ENCODE measurements at places on chromosomes 1 and 21. TPM values are rescaled to one million over a fixed set of nuclear protein-coding genes. Genes with fewer than 3 reads are reported as not detected.

- DNase-seq: no peak
These were observed 131.5 kb downstream of the CNIH3 start for GRCh38 chr1:224747578-224747977.

- DNase-seq: no peak
These were observed 415.6 kb upstream of the KAZN start for GRCh38 chr1:14182856-14183255.

DNA sequence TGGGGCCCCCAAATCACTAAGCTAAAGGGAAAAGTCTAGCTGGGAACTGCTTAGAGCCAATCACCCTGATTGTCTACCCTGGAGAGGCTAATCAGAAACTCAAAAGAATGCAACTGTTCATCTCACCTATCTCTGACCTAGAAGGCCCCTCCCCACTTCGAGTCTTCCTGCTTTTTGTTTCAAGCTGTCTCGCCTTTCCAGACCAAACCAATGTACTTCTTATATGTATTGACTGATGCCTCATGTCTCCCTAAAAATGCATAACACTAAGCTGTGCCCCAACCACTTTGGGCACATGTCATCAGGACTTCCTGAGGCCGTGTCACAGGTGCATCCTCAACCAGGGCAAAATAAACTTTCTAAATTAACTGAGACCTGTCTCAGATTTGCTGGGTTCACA is 209.5 kb downstream of the APP start:
- DNase-seq: no peak

DNA sequence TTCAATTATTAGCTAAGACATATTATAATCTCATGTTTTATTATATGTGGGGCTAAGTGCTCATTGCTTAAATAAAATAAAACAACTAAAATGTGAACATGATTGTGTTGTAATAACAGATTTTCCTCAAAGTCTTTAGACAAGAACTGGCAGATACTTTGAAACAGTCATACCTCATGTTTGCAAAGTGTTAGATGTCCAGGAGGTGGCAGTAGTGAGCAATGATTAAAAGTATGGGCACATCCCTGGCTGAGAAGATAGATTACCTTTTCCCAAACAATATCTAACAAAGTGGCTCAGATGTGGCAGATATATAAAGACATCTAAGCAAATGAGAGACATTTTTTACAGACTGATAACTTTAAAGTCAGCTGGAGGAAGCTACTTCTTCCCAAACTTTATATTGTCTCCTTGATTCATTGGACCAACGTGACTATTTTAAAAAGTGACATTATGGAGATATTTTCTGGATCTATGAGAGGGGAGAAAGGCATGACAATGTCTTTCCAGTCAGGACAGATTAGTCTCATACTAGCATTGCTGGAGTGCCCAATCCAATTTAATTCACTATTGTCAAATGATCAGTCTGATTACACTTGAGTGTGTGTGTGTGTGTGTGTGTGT is 269.8 kb downstream of the S1PR1 start:
- no peak for DNase-seq

DNA sequence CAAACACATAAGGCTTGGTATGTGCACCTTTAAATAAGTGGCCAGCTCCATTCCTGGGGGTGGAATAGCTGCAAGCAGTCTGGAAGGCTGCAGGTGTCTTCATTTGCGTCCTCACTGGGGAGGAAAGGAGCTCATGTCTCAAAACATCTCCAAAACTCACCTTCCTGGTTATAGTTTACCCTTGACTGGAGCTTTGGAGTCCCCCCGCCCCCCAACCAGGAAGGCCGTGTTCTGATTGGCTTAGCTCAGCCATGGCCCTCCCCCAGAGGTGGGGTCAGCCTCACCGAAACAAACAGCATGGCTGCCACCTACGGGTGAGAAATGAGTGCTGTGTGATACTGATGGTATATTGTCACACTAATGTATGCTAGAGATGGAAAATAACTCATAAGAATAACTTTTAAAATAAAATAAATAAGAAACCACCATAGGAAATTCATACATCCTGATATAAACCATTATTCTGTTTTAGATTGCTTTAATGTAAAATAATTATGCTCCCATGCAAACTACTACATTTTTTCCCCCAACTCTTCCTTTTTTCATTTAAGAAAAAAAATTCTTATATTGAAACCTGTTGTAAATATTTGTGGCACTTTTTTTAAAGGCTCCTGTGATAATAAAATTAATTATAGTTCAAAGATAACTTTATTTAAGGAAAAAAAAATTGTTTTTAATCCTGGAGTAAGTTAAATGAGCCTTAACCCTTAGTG is 90.8 kb downstream of the ZP4 start:
- DNase-seq: no peak

DNA sequence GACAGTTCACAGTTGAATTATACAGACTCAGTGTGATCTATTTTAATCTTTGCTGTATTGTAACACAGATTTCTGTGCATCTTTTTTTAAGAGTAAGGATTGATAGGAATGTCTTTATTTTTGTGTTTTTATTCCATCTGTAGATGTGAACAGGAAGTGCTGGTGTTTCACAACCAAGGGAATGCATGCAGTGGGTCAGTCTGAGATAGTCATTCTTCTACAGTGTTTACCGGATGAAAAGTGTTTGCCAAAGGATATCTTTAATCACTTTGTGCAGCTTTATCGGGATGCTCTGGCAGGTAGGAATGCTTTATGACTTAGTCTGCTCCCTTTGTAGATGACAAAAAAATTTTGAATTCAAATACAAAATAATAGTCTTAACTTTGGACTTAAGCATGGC is 84.5 kb downstream of the CC2D1B start:
- DNase-seq: no peak

GRCh38 chr1:112957133-112957812 is 1.3 kb upstream of the SLC16A1 start:
- peak; percentile 38 for DNase-seq

DNA sequence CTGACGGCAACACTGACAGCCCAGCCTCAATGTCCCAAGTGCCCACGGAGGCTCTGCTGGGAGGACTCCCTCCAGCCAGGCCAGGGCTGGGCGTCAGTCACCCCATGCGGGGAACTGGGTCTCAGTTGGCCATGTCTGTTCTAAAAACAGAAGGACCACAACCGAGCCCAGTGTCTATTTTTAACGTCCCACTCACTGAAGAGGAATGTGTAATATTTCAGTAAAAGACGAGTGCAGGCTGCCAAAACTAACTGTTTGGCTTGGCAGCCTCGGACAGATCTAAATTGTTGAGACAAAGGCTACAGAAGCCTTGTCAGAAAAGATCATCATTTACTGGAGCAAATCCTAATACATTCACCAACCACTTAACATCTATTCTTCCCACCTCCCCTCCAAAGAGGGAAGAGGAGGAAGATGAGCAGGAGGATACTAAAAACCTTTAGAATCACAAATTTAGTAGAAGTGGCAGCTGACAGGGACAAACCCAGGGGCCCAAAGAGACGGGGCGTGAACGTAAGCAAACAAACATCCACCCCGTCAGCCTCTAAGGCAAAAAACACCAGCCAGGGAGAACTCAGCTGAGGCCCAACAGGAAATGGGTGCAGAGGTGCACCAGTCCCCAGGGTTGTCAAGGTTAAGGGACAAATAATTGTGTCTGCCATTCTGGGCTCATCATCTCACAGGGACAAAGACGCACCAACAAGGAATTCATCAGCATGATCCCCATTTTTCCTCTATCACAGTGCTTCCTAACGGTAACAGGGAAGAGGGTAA is 18.7 kb downstream of the C1orf198 start:
- peak; percentile 80 for DNase-seq

DNA sequence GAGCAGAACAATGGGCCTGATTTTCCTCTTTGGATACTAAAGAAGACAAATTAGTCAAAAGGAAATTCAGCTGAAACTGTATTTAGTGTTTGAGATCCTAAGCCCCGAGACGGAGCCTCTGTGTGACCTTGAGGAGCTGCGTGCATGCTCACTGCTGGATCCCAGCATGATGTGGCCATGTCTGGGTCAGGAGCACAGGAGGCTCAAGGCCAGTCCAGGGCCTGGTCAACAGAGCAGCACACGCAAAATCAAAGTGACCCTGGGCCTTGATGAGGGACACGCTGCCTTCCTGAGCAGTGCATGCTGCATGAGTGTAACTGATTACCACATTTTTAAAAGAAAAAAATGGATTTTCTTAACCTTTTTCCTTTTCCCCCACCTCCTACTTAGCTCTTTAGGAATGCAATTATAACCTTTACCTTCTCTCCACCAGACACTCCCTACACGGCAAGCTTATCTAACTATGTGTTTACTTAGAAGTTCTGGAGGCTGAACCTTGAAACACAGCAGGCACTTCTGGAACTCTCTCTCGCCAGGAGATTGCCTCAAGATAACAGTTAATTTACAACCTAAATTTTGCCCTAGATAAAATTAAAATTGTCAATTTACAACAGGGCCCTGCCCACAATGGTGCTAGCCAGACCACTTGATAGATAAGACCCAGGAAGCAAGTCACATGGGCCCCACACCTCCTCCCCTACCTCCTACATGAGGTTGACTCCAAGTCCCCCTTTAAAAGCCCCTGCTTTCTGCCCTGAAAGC is 144.6 kb downstream of the LRIG2 start:
- DNase-seq: peak; percentile 73

GRCh38 chr1:154386643-154387352 is 18.3 kb upstream of the IL6R start:
- DNase-seq: no peak

DNA sequence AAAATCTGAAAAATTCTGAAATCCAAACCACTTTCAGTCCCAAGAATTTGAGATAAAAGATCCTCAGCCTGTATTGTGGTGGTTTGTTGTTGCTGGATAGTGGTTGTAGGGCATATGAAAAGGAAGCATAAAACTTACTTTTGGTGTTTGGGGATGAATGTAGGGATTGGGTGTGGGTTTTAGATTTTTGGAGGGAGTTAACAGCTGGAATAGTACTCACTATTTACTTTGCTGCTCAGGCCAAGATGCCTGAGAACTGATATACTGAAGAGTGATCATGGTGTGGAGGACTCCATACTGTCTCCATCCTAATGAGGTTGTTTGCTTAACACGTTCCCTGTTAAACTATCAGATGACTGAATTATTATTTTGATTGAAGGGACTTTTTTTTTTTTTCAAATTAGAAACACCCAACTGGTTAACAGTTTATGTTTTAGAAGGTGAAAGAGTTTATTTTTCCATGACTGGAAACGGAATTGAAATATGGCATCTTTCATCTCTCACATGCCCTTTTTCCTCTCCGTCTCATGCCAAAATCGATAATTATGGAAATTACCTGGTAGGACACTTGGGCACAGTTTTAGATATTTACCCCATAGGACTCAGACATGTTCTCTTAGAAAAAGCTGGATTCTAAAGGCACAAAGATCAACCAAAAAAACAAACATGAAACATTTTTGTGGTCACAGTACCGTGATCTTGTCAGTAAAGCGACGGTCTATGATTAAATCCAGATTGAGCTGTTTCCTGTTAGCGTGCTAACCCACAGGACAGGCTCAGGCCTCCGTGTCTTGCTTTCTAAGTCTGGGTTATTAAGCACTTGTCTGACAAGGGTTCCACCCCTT is 37.3 kb downstream of the RGL1 start:
- DNase-seq: no peak

DNA sequence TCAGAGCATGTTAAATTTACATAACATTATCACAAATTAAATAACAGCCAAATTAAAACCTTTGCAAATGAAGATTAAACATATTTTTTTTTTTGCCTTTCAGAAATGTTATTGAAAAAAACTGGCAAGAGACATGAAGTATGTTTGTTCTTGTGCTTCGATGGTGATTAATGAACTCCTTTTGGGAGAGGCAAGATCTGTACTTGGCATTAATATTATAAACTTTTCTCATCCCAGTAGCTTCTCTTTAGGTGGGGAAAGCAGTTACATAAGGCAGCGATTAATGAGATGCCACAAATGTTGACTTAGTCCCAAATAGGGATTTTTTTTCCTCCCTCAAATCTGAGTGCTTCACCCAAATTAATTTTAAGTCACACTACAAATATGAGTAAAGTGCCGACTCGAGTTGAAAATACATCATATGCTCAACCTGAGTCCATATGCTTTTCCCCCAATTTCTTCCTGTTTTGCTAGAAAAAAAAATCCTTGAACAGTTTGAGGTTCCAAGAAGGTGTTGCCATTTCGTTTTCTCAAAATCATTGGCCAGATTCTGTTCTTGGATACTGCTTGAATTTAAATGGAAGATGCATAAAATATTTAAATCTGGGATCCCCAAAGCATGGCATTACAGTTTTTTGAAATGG is 294.5 kb downstream of the VAV3 start:
- no peak for DNase-seq

DNA sequence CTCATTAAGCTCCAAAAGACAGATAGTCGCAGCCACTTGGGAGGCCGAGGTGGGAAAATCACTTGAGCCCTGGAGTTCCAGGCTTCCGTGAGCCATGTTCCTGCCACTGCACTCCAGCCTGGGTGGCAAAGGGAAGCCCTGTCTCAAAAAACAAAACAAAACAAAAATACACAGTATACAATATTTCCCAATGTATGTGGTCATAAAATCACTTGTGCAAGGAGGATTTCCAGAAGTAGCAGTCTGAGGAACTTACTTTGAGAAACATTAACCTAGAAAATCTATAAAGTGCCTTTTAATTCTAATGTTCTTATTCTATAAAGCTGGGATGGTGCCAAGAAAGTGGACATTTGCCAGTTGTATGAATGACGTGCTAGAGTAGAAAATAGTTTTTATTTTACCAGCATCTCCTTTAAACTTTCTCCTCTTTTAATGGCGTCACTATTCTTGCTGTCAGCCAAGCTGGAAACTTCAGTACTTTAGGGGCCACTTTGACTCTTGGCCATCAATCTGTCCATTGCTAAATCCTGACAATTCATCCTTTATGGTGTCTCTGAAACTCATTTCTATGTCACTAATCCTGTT is 22.5 kb downstream of the FAM177B start:
- no peak for DNase-seq

- no peak for DNase-seq
These were observed 24.4 kb upstream of the AHCYL1 start for GRCh38 chr1:109959974-109960744.

Gene IKBKE
- 2.6 TPM for total RNA-seq

Gene VWA1
- 11.1 TPM for total RNA-seq

Gene PDZK1
- 0.36 TPM for total RNA-seq

Gene GJB5
- not detected for total RNA-seq

Gene DNASE2B
- total RNA-seq: not detected

Gene TTLL7
- 14.2 TPM for total RNA-seq

Gene RIMS3
- total RNA-seq: 7.8 TPM

Gene G0S2
- total RNA-seq: 121 TPM

Gene CELA3A
- total RNA-seq: not detected

Gene AUNIP
- total RNA-seq: 0.45 TPM

Gene TSACC
- total RNA-seq: not detected

Gene C1orf185
- not detected for total RNA-seq

Gene TBX15
- total RNA-seq: 0.08 TPM

Data from ovary (tissue), 10 donors.